ENCODE measurements at places on chromosomes 2 and 18. TPM values are rescaled to one million over a fixed set of nuclear protein-coding genes. Genes with fewer than 3 reads are reported as not detected.

Gene CYP27A1
- total RNA-seq = 3.7 TPM

Gene FKBP1B
- 9.5 TPM for total RNA-seq

Gene DSG1
- total RNA-seq = not detected

Gene TRIM54
- total RNA-seq = not detected

Gene HOXD4
- 2.7 TPM for total RNA-seq

Gene AMER3
- not detected for total RNA-seq

Gene POTEI
- not detected for total RNA-seq

Gene ALPI
- not detected for total RNA-seq

Gene ARHGEF4
- 8.3 TPM for total RNA-seq

Gene PUS10
- total RNA-seq = 2.7 TPM

Gene DAW1
- 1.5 TPM for total RNA-seq

Gene SNTG2
- total RNA-seq = not detected

Gene ASNSD1
- total RNA-seq = 33.8 TPM
